Activated naive CD4-positive, alpha-beta T cell treated with anti-CD3 and anti-CD28 coated beads, Interleukin-2, amount 10 ng/mL, durations not matched to agents 7 days and 5 days (primary cell): ENCODE measurements at places on chromosomes 11 and 22.
A peak's percentile ranks its signal among the peaks of the same experiment; 100 is the strongest.

GRCh38 chr22:43011079-43011478, 3.9 kb downstream of the PACSIN2 start:
- H3K4me1 ChIP-seq, result peaks cover 38% of the 10 kb centered on the region
- no peaks in the 10 kb centered on the region for H3K36me3 ChIP-seq
- no peak overlapping the region for H3K27ac ChIP-seq
- H3K4me3 ChIP-seq, result no peak overlapping the region

GRCh38 chr11:126403658-126404057, 48.2 kb downstream of the ST3GAL4 start:
- H3K4me3 ChIP-seq, result no peak overlapping the region
- no peak for DNase-seq
- H3K27ac ChIP-seq, result no peak overlapping the region
- H3K36me3 ChIP-seq, result no peaks in the 10 kb centered on the region
- peaks cover 4% of the 10 kb centered on the region for H3K27me3 ChIP-seq
- H3K4me1 ChIP-seq, result no peaks in the 10 kb centered on the region

- no peaks in the 10 kb centered on the region for H3K36me3 ChIP-seq
- DNase-seq, result no peak
- H3K27me3 ChIP-seq, result peaks cover 29% of the 10 kb centered on the region
- H3K4me1 ChIP-seq, result peaks cover 14% of the 10 kb centered on the region
- H3K27ac ChIP-seq, result no peak overlapping the region
Observed at GRCh38 chr11:72265951-72266350, 22.0 kb upstream of the PHOX2A start.

DNA sequence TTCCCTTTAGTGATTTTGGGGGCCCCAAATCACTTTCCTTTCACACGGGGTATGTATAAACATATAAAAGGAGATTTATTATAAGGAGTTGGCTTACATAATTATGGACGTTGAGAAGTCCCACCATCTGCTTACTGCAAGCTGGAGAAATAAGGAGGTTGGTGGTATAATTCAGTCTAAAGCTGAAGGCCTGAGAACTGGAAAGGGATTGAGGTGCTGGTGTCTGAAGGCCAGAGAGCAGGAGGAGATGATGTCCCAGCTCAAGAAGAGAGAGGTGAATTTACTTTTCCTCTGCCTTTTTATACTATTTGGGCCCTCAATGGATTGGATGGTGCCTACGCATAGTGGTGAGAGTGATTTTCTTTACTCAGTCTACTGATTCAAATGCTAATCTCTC, 1.3 kb upstream of the ZNF202 start:
- no peak for DNase-seq
- peaks cover 7% of the 10 kb centered on the region for H3K27me3 ChIP-seq
- H3K36me3 ChIP-seq, result peaks cover 11% of the 10 kb centered on the region
- no peak overlapping the region for H3K27ac ChIP-seq

GRCh38 chr22:23518376-23519187, 61.5 kb downstream of the IGLL1 start:
- DNase-seq, result no peak
- H3K36me3 ChIP-seq, result no peaks in the 10 kb centered on the region
- no peak overlapping the region for H3K27ac ChIP-seq

GRCh38 chr11:27485930-27486773, 13.6 kb upstream of the LGR4 start:
- H3K4me1 ChIP-seq, result no peaks in the 10 kb centered on the region
- DNase-seq, result peak; percentile 45
- no peaks in the 10 kb centered on the region for H3K27me3 ChIP-seq
- H3K4me3 ChIP-seq, result no peak overlapping the region
- peaks cover 2% of the 10 kb centered on the region for H3K36me3 ChIP-seq
- H3K27ac ChIP-seq, result no peak overlapping the region

- H3K27ac ChIP-seq, result peak overlapping the region; percentile 86
- peak overlapping the region; percentile 48 for H3K4me3 ChIP-seq
- H3K36me3 ChIP-seq, result peaks cover 11% of the 10 kb centered on the region
Observed at GRCh38 chr11:114167771-114168448, 108.4 kb downstream of the ZBTB16 start.

- no peak for DNase-seq
- H3K36me3 ChIP-seq, result no peaks in the 10 kb centered on the region
- H3K27me3 ChIP-seq, result peaks cover 24% of the 10 kb centered on the region
- no peak overlapping the region for H3K27ac ChIP-seq
Observed at GRCh38 chr11:70715166-70715951, 317.0 kb downstream of the CTTN start.

- no peak overlapping the region for H3K27ac ChIP-seq
- H3K27me3 ChIP-seq, result no peaks in the 10 kb centered on the region
- H3K36me3 ChIP-seq, result peaks cover 3% of the 10 kb centered on the region
- H3K4me1 ChIP-seq, result peaks cover 4% of the 10 kb centered on the region
- DNase-seq, result no peak
- H3K4me3 ChIP-seq, result no peak overlapping the region
Observed at GRCh38 chr11:61134801-61135257, 26.4 kb downstream of the VPS37C start.

GRCh38 chr11:95231881-95232605, 1.0 kb upstream of the SESN3 start:
- H3K4me3 ChIP-seq, result no peak overlapping the region
- H3K4me1 ChIP-seq, result peaks cover 49% of the 10 kb centered on the region
- peaks cover 7% of the 10 kb centered on the region for H3K27me3 ChIP-seq
- H3K36me3 ChIP-seq, result peaks cover 9% of the 10 kb centered on the region
- H3K27ac ChIP-seq, result no peak overlapping the region
- DNase-seq, result peak; percentile 84

DNA sequence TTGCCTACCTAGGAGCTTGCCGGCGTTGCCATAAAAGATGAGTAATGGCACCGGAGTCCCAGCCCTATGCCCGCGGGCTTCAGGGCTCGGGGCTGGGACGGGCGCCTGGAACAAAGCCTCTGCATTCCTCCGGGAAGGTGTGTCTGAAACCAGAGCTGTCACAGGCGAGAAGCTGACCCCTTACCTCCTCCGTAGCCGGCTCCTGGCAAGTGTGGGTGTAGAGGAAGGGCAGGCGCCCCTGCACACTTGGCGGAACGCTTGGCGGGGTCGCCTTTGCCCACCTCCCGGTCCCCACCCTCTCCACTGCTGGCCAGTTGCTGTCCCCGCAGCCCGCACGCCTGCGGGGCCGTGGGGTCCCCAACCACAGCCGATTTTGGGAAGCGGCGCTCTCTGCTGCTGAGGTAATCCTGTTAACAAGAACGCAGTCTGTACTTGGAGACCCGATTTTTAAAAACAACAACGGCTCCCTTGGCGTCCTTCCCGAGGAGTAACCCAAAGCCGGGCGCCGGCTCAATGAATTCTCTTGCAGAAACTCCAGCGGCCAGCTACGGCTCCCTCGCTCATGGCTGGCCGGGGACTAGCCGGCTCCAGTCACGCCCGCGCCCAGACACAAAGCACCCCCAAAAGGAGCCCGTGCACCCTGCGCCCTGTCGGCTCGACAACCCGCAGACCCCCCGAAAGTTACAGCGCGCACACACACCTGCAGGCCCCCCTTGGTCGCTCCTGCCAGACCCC, 89.2 kb downstream of the PLEKHA7 start:
- no peak overlapping the region for H3K4me3 ChIP-seq
- peaks cover 7% of the 10 kb centered on the region for H3K4me1 ChIP-seq
- H3K36me3 ChIP-seq, result no peaks in the 10 kb centered on the region
- no peak overlapping the region for H3K27ac ChIP-seq

DNA sequence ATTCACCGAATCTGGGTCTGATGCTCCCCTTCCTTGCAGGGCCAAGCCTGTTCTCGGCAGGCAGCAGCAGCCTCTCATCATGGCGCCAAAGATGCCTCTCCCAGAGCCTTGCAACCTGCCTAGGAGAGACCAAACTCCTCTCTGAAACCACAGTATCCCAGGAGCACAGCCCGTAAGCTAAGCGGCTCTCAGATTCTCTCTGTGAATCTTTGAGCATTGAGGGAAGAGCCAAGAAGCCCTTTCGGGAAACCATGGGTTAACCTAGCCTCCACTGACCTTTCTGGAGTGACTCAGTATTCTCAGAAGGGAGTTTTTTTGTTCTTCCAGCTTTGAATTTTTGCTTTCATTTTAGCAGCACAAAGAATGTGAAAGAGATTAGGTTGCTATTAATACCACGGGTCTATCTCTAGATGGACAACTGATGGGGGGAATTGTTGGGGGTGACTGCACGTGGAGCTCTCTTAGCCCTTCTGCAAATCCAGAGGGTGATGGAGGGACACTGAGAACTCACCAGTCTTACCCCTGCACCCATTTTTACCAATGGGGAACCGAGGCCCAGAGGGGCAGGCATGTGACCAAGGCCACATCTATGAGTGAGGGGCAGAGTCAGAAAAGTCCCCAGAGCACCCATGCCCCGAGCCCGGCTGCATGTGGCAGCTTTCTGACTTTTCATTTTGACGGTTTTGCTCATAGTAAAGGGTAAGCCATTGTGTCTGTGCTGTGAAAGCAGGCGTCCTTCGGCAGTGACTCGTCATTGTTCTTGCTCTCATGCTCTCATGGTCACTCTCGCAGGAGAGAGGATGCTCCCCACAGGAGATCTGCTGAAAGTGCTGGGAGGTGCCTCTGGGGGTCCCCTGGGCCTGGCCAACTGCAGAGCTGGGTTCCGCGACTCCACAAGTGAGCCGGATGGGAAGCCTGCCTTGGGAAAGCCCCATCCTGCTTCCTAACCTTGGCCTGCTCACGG, 36.0 kb downstream of the IRAG1 start:
- H3K27me3 ChIP-seq, result peaks cover 11% of the 10 kb centered on the region
- H3K36me3 ChIP-seq, result no peaks in the 10 kb centered on the region
- H3K4me3 ChIP-seq, result no peak overlapping the region
- peaks cover 18% of the 10 kb centered on the region for H3K4me1 ChIP-seq
- no peak overlapping the region for H3K27ac ChIP-seq
- no peak for DNase-seq

DNA sequence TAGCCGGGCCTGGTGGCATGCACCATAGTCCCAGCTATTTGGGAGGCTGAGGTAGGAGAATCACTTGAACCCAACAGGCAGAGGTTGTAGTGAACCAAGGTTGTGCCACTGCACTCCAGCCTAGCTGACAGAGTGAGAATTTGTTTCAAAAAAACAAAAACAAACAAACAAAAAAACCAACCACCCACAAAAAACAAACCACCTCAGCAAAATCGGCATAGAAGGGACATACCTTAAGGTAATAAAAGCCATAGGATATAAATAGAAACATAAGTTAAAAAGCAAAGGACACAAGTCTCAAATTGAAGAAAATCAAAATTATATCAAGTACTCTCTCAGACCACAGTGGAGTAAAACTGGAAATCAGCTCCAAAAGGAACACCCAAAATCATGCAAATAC, 33.2 kb downstream of the PIWIL3 start:
- H3K27ac ChIP-seq, result no peak overlapping the region
- DNase-seq, result no peak
- H3K36me3 ChIP-seq, result no peaks in the 10 kb centered on the region
- peaks cover 50% of the 10 kb centered on the region for H3K27me3 ChIP-seq
- no peaks in the 10 kb centered on the region for H3K4me1 ChIP-seq

GRCh38 chr11:31747581-31747980, 63.5 kb downstream of the PAX6 start:
- H3K27me3 ChIP-seq, result no peaks in the 10 kb centered on the region
- H3K4me1 ChIP-seq, result no peaks in the 10 kb centered on the region
- H3K36me3 ChIP-seq, result no peaks in the 10 kb centered on the region
- H3K27ac ChIP-seq, result no peak overlapping the region
- no peak for DNase-seq

DNA sequence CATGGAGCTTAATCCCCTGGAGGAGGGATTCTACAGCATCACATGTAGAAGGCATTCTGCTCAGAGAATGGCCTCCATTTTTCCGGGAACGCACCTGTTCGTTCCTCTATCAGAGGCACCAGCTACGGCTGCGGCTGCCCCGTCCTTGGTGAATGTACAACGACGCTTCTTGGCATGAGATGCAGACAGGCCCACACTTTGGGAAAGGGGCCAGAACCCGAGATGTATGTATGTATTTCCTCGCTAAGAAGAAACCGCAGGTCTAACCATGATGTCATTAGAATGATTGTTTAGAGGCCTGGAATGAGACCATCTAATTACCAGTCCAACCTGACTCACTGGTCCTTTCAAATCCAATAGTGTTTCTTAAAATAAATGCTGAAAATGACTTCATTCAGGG, 1293.4 kb downstream of the TBC1D22A start:
- no peak for DNase-seq
- H3K36me3 ChIP-seq, result no peaks in the 10 kb centered on the region
- no peak overlapping the region for H3K27ac ChIP-seq
- no peak overlapping the region for H3K4me3 ChIP-seq
- H3K4me1 ChIP-seq, result no peaks in the 10 kb centered on the region

GRCh38 chr11:95100191-95100648, 10.6 kb downstream of the ENDOD1 start:
- DNase-seq, result no peak
- H3K27me3 ChIP-seq, result no peaks in the 10 kb centered on the region

GRCh38 chr22:19687561-19688300, 26.6 kb upstream of the SEPTIN5 start:
- peaks cover 46% of the 10 kb centered on the region for H3K27me3 ChIP-seq
- H3K36me3 ChIP-seq, result no peaks in the 10 kb centered on the region
- no peak for DNase-seq
- no peak overlapping the region for H3K4me3 ChIP-seq
- no peak overlapping the region for H3K27ac ChIP-seq

DNA sequence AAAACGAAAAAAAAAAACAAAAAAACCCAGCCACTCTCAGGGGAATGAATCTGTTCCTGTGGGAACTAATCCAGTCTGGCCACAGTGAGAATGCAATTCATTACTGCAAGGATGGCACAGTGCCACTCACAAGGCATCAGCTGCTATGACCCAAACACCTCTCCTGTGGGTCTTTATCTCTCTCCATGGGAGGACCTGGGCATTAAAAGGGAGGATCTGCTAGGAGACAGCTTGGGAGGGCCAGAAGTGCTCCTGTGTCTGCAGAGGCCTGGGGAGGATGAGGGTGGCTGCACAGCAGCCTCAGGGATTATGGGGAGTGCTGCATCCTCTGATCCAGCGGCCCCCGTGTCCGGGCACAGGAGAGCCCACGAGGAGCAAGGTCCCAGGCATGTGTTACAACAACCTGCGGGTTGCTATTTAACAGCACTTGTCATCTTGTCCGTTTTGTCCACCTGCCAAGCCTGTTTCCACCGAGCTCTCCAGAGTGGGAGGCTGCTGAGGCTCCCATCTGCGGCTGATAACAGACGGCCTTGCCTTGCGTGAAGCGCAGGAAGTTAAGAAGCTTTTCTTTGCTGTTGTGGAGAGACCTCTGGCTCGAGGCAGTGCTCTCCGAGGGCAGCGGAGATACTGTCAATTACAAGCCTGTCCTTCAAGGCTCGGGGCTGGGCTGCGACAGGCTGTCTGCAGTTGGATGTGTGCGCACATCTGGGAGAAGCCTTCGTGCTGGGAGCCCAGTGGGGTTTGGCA, 97.7 kb downstream of the NXPE2 start:
- H3K27me3 ChIP-seq, result peaks cover 3% of the 10 kb centered on the region
- H3K27ac ChIP-seq, result no peak overlapping the region
- no peak for DNase-seq
- no peak overlapping the region for H3K4me3 ChIP-seq
- H3K4me1 ChIP-seq, result peaks cover 9% of the 10 kb centered on the region

DNA sequence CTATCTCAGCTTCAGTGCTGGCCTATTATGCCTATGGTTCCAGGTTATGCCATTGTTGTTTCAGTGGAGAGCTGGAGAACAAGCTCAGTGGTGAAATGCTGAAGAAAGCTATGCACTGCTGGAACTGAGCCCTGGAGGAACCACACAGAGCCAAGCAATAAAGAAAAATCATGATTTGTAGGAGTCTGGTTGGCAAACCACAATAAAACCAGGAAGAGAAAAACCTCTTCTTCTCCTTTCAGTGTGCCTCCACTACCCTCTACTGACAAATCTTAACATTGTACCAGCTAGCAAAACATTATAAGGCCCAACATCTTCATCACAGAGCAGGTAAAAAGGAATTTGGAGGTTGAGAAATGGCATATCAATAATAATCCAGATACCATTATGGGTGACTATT, 5.3 kb downstream of the OR51F2 start:
- no peak overlapping the region for H3K4me3 ChIP-seq
- no peaks in the 10 kb centered on the region for H3K4me1 ChIP-seq
- no peak overlapping the region for H3K27ac ChIP-seq
